ENCODE measurements at places on chromosomes 2 and 18. TPM values are rescaled to one million over a fixed set of nuclear protein-coding genes. Genes with fewer than 3 reads are reported as not detected.

The HJURP gene
- 23.4 TPM for polyA plus RNA-seq

The ADGRF3 gene
- polyA plus RNA-seq = 3.5 TPM

The VIT gene
- 0.06 TPM for polyA plus RNA-seq

The SPHKAP gene
- polyA plus RNA-seq = 4.5 TPM

The SPP2 gene
- polyA plus RNA-seq = not detected

The GAL3ST2 gene
- 0.88 TPM for polyA plus RNA-seq

The AMER3 gene
- not detected for polyA plus RNA-seq

The ARHGAP25 gene
- 7.0 TPM for polyA plus RNA-seq

The TCF23 gene
- polyA plus RNA-seq = 0.55 TPM

The NXPH2 gene
- polyA plus RNA-seq = 4.7 TPM

The PDE11A gene
- 6.9 TPM for polyA plus RNA-seq

The ASXL3 gene
- polyA plus RNA-seq = 5.8 TPM

The FARP2 gene
- 59.2 TPM for polyA plus RNA-seq

The RTP5 gene
- polyA plus RNA-seq = 0.09 TPM

The NDC80 gene
- 23.8 TPM for polyA plus RNA-seq

The EPB41L3 gene
- 56.0 TPM for polyA plus RNA-seq

The RFTN2 gene
- 14.5 TPM for polyA plus RNA-seq

The LIMS4 gene
- 1.2 TPM for polyA plus RNA-seq

GRCh38 chr2:135245071-135245470, 193.0 kb downstream of the RAB3GAP1 start:
- DNase-seq = no peak

- no peak for DNase-seq
Measured at GRCh38 chr18:13548966-13549879, 177.1 kb downstream of the FAM210A start.

DNA sequence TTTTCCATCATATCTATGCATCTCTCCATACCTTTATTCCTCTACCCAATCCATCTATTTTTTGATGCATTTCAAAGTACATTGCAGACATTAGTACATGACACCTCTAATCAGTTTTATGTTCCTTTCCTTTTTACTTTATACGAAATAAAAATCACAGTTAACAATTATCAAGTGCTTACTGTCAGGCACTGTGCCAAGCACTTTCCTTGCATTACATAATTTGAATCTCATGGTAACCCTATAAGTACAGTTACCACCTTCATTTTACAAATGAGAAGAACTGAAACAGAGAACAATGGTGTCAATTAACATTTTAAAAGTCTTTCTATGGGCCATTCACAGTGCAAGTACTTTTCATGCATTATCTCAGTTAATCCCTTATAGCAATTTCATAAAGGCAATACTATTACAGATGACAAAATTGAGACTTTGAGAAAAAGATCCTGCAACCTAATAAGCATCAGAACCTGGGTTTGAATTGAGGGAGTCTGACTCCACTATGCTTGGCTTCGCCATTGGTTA, 544.4 kb upstream of the TNP1 start:
- DNase-seq = no peak

GRCh38 chr2:235723811-235724465, 230.1 kb downstream of the AGAP1 start:
- DNase-seq = no peak

DNA sequence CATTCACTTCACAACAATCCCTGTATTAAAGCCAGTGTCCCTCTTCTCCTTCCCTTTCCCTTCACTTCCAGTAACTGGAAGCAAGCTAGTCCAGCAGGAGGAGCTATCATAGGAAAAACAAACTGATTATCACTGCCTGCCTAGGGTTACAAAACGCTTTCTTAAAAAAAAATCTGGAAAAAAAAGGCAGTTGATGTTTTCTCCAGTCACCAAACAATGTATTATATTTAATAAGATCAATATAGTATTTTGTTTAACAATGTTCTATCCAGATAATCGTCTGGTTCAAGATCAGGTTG, 78.8 kb upstream of the ITGB6 start:
- DNase-seq = no peak

GRCh38 chr2:137348301-137348700, 583.0 kb downstream of the THSD7B start:
- DNase-seq = no peak

GRCh38 chr2:950080-950966, at the start of gene SNTG2:
SNTG2 (plus strand) TSS chr2:950849; CDS start chr2:950997, 148 bp downstream.
- DNase-seq = no peak

- no peak for DNase-seq
Measured at GRCh38 chr2:146873646-146874259, 971.1 kb upstream of the ACVR2A start.

- DNase-seq = no peak
Measured at GRCh38 chr2:74851191-74851566, 17.3 kb downstream of the HK2 start.

DNA sequence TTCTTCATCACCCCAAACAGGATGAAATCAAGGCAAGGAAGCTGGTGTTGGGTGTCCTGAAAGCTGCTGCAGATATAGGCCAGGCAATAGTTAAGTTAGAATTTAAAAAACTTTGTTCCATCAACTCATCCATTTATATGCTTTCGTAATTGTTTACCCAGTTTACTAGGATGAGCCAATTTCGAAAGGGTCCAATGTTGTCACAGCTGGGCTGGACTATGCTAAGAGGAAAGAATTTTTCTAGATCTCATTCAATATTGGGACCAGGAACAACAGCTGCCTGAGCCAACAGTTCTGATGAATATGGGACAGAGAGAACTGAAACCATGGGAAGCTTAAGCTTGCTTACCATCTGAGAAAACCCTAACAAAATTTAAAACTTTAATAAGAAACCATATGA, 21.6 kb upstream of the SP3 start:
- DNase-seq = no peak

- DNase-seq = no peak
Measured at GRCh38 chr2:159300586-159300985, 14.1 kb upstream of the WDSUB1 start.

- DNase-seq = no peak
Measured at GRCh38 chr2:165811592-165812370, 17.7 kb upstream of the GALNT3 start.

GRCh38 chr2:67290451-67291290, 106.5 kb upstream of the ETAA1 start:
- no peak for DNase-seq

GRCh38 chr2:11248-11941, 34.9 kb downstream of the FAM110C start:
- no peak for DNase-seq

- no peak for DNase-seq
Measured at GRCh38 chr2:1979569-1979968, 235.3 kb upstream of the PXDN start.

DNA sequence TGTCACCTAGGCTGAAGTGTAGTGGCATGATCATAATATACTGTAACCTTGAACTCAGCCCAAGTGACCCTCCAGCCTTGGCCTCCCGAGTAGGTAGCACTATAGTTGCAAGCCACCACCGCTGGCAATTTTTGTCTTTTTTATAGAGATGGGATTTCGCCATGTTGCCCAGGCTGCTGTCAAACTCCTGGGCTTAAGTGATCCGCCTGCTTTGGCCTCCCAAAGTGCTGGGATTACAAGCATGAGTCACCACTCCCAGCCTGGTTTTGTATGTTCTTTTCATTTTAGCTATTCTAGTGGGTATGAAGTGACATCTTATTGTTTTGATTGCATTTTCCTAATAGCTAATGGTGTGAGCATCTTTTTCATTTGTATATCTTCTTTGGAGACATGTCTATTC, 11.3 kb upstream of the EXOC6B start:
- DNase-seq = no peak

DNA sequence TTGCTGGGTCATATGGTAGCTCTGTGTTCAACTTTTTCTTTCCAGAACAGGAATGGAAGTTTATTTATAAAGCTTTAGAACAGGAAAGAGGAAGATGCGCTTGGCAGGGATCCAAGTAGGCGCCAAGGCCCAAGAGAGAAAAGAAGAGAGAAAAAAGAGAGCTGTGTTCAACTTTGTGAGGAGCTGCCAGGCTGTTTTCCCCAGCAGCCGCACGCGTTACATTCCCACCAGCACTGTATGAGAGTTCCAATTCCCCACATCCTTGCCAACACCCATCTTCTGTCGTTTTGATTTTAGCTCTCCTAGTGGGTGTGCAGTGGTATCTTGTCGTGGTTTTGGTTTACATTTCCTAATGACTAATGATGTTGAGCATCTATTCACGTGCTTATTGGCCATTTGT, 51.4 kb downstream of the KCNF1 start:
- no peak for DNase-seq

- DNase-seq = no peak
Measured at GRCh38 chr2:28567061-28567471, 71.2 kb downstream of the PLB1 start.

GRCh38 chr2:111640480-111640879, 243.5 kb downstream of the ANAPC1 start:
- DNase-seq = no peak

GRCh38 chr2:204012072-204012653, 75.6 kb downstream of the ICOS start:
- peak; percentile 42 for DNase-seq

- no peak for DNase-seq
Measured at GRCh38 chr2:204026294-204026693, 89.7 kb downstream of the ICOS start.

GRCh38 chr18:68494802-68495581, 219.9 kb downstream of the TMX3 start:
- peak; percentile 58 for DNase-seq

GRCh38 chr2:28152585-28153280, 239.9 kb upstream of the FOSL2 start:
- DNase-seq = peak; percentile 52

GRCh38 chr18:66534110-66534509, 69.8 kb downstream of the CDH19 start:
- no peak for DNase-seq

- no peak for DNase-seq
Measured at GRCh38 chr2:107735201-107735600, 91.5 kb upstream of the RGPD4 start.

DNA sequence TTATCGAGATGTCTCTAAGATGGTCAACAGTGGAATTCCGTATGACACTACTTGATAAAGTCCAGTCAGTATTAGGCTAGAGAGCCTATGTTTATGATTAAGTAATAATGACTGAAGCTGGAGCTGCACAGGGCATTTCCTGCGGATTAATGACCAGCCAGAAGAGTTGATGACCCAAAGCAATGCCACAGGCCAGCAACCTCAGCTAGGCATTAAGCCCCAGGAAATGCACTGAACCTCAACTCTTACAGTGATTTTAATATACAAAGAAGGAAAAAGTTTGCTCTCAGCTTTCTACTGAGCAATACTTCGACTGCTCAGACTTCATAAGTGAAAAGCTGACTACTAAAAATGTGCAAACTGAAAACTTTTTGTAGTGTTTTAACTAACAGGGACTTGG, 3.9 kb downstream of the KCTD1 start:
- no peak for DNase-seq

DNA sequence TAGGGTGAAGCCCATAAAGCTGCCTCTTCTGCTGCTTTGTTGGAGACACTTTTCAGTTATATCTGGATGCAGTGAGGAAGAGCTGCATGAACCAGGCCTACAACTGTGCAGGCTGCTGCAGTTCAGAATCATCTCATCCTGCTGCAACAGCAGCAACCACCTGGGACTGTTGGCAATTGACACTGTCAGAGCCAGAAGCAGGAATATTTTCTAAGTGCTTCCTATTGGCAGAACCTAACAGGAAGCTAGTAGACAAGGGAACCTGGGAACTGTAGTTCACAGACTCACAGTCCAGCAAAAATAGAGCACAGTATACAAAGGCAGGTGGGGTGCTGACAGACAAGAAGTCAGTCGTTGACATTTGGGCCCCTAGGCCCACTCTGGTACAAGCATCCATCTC, 452.9 kb upstream of the SPRED2 start:
- DNase-seq = no peak

- no peak for DNase-seq
Measured at GRCh38 chr2:79669714-79670113, 156.9 kb downstream of the CTNNA2 start.

GRCh38 chr2:150303281-150303680, 184.2 kb downstream of the RND3 start:
- DNase-seq = no peak

GRCh38 chr2:11622611-11623010, 47.4 kb downstream of the NTSR2 start:
- DNase-seq = no peak

DNA sequence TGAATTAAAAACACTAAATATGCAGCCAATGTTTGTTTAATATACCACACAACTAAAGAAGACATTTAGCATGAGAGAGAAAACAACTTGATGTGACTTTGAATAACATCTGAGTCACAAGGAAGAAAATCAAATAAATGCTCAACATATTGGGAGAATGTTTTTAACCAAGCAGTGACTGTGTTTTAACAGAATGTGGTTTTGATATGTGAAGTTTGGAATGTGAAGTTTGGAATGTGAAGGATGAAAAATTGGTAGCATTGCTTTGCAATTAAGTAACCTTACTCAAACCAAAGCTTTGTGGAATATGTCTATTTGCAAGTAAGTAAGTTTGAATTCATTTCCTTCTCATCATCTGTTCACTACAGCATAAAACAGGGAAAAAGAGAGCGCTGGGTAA, 128.2 kb upstream of the DNAJC10 start:
- DNase-seq = no peak

- no peak for DNase-seq
Measured at GRCh38 chr2:83365476-83365875, 1093.6 kb downstream of the SUCLG1 start.

- DNase-seq = no peak
Measured at GRCh38 chr2:213104903-213105202, 46.6 kb downstream of the IKZF2 start.

GRCh38 chr18:29488617-29489016, 1311.7 kb upstream of the CDH2 start:
- DNase-seq = no peak

GRCh38 chr2:191318729-191319078, 73.5 kb downstream of the MYO1B start:
- no peak for DNase-seq

DNA sequence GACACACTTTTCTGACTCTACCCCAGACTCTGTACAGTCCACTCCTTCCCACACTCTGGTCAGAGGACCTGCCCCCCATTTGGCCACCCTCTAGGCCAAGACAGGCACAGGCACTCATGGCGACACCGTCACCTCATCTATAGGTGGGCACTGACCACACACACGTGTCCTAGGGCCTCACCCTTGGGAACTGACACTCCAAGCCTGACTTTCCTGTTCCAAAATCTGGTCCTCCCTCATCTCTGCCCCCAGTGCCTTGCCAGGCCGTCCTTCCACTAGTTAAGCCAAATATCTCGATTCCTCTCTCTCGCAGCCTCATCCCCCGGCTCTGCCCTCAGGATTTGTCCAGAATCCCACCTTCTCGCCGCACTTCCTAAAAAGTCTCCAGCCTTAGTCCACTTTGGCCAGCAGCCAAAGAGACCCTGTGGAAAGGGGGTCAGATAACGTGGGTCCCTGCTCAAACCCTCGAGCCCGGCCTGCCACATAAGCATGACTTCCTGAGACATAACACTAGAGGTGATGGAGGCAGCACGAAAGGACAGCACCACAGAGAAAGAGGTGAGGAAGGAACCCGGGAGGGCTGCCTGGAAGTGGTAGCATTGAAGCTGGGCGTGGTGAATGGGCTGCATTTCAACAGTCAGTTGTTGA, 105.8 kb upstream of the OTOS start:
- DNase-seq = no peak

- DNase-seq = no peak
Measured at GRCh38 chr2:143779021-143779420, 649.8 kb downstream of the ARHGAP15 start.
